ENCODE measurements at places on chromosomes 11 and 22.

DNA sequence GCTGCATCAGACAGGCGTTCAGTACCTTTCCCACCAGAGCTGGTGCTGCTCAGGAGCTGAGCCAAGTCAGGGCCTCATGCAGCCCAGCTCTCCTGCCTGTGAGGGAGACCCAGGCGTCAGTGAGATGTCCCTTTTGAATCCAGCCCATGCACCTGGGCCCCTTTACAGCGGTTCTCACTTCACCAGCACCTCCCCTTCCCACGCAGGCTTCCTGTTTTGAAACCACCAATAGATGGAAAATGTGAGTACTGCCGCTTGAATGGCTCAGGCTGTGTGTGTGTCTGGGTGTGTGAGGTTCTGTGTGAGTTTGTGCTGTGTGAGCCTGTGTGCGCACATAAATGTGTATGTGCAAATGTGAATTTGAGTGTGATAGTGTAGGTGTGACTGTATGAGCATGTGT lies 88.4 kb downstream of the UBASH3B start:
- DNase-seq = no peak

DNA sequence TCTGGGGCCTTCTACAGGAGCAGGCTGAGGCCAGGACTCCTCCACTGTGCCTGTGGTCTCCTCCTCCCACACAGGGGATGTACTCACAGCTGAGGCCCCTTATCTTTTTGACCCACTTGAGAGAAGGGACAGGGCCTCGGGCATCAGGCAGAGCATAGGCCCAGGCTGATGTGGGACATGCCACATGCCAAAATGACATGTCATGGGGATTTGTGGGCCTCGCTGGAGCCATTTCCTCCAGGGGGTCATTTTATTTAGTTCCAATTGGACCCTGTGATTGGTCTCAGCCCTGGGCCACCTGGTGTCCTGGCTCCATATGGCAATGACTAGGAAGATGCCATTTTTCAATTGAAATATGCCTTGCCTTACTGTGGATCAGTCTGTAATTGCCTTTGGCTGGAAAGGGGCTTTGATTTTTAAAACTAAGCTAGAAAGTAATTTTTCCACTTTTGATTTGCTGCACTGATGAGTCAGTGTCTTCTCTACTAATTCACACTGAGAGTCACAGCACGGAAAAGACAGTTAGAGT lies 171.1 kb upstream of the NAV2 start:
- DNase-seq = no peak

DNA sequence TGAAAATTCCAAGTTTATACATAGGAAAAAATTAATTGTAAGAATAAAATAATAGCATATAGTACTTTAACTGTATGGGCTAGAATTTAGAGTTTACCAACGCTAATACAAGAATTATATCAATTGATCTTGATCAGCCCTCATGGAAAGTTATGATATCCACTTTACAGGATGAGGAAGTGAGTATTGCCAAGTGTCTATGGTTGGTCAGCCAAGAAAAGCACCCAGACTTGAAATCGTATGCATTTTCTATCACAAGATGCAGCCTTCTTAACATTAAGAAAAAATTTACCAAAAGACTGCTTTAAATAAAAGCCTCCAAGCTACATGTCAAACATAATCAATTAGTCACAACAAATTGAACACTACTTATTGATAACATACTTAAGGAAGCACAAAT lies 53.0 kb downstream of the DDI1 start:
- DNase-seq = no peak

- DNase-seq = no peak
These were observed 181.0 kb downstream of the CHST1 start for GRCh38 chr11:45484326-45484883.

- DNase-seq = no peak
These were observed 36.2 kb upstream of the CLMP start for GRCh38 chr11:123231256-123231655.

- no peak for DNase-seq
These were observed 80.1 kb downstream of the EMSY start for GRCh38 chr11:76524919-76525318.

DNA sequence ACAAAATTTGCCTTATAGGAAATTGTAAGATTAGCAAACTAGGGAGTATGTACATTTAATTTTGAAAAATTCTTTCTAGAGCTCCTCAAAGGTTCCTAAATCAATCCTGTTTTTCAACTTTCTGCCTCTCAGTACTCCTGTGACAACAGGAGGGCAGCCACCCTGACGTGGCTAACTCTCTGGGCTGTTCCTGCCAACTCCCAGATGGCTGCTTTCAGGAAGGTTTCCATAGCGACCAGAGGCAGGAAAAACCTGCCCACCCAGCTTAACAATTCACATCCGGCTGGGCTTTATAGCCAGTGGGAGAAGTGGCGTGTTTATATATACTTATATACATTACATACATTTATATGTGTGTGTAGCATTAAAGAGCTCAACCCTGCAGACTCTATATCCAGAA lies 26.5 kb downstream of the SGSM3 start:
- no peak for DNase-seq

DNA sequence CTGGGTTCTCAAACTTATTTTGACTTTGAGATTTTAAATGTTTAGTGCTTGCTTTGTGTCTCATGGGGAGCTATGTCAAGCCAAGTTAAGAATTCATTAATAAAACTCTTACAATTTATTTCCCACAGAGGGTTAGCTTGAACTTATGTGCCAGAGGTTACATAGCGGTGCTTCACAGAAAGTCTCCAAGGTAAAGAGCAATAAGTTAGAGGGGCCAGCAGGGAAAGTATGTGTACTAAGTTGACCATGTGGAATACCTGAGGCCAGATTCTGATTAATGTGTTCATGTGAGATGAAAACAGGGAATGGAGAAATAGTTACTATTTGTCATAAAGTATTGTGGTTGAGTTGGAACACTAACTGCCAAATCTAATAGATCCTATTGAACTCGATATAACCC lies 149.3 kb downstream of the TMEM135 start:
- DNase-seq = no peak

DNA sequence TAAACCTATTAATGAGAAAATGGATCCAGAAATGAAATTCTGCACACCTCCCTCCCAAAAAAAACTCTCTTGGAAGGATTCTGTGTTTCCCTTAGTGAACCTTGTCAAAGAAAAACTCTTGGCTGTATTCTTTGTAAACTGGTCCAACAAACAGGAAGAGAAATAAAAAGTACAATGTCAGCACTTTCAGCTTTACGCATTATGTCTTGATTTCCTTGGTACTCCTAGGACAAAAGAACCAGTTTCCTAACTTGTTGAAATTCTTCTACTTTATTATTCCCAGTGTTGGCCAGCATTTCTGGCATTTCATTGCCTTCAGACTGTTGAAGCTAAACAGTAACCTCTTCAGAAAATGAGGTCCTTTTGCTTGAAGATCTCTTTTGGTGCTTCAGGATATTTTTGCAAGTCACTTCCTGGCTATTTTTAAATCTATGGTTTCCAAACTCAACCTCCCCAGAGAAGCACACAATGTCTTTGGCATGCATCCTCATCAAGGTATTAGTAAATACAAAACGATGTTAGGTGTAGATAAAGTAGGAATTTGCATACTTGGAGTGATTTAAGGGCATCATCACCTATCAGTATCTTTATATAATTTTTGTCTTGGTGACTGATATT lies 342.7 kb downstream of the AASDHPPT start:
- DNase-seq = no peak

DNA sequence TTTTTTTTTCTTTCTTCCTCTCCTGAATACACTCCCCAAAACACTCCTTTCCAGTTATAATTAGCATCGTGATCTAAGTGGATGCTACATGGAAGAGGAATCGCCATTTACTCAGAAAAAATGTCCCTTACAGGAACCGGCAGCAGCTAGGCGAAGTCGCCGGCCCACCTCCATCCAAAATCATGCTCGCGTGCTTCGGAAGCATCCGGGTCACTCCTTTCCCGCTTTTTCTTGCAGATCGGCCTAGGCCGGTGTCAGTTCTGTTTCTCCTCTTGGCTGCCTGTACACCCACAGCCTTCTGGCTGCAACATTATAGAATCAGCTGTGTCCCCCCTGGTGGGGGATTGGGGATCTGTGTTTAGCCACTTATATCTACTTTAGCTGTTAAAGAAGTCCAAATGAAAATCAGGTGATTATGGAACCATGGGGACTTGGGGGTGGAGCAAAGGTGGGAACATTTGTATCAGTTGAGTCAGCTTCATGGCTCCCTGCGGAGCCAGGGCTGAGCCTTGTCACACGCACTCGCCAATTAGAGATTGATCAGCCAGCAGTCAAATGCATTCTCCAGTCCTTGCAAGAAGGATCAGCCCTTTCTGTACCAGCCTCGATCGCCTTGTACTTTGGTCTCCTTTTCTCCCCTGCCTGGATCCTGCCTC lies 36.3 kb downstream of the ASRGL1 start:
- no peak for DNase-seq

DNA sequence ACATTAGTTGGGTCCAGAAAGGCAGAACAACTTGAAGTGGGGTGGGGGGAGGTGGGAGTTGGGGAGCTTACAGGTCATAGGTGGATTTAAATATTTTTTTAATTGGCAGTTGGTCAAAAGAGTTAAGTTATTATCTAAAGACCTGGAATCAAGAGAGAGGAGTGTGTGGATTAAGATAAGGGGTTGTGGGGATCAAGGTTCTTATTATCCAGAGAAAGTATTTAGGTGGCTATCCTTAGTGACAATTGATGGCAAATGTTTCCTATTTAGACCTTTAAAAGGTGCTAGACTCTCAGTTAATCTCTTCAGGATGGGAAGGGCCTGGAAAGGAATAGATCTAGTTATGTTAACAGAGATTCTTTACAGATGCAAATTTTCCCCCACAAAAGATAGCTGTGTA lies 120.7 kb upstream of the OR9Q1 start:
- DNase-seq = no peak

- DNase-seq = no peak
These were observed 65.6 kb downstream of the IMMP1L start for GRCh38 chr11:31443802-31444201.

GRCh38 chr11:28666632-28667031 lies 558.4 kb downstream of the METTL15 start:
- no peak for DNase-seq

DNA sequence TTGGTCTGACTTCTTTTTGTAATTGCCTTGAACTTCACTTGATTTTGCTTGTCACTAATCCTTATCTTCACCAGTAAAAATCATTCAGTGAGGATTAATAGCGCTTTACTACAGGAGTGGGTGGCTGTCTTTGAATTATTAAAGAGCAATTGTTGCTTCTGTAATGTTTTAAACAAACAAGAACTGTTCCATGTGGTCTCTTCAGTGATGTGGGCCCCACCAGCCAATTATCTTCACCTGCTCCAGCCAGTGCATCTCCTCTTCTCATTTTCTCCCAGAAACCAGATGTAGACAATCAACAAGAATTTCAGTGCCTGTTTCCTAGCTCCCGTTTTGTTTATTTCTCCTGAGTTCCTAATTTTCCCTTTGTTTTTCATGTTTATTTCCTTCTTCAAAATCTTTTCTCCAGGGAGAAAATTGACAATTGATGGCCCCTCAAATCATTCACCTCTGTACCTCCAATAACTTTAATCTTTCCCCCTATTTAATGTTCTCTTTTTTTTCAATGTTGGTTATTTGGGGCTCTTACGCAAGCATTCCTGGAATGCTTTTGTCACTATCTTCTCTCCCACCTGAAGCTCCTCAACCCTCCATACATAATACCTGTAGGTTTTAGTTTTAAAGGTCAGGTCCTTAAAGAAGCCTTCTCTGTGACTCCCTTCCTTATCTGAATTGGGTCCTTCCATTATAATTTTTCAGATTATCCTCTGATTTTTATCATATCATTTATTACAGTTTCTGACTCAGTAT lies 115.1 kb downstream of the ARFGAP2 start:
- no peak for DNase-seq

- DNase-seq = no peak
These were observed 43.9 kb downstream of the PDHX start for GRCh38 chr11:34960277-34960676.

DNA sequence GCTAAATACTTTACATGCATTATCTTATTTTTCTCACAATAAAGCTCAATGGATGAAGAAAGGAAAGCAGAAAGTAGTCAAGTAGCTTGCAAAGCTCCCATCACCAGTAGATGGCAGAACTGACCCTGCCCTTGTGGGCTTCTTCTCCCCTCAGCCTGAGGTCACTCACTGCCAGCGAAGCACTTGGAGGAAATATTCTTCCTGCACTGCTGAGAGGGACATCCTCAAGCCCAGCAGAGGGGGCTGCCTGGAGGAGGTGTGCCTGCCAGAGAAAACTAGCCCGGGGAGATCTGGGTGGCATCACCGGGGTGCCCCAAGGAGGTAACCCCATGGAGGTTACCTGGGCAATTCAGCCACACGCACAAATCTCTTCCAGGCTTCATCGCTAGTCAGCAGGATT lies 6.6 kb downstream of the APOL4 start:
- no peak for DNase-seq

- no peak for DNase-seq
These were observed 104.0 kb downstream of the ARHGAP42 start for GRCh38 chr11:100791103-100791502.

GRCh38 chr11:63547061-63547460 lies 10.5 kb downstream of the PLAAT4 start:
- DNase-seq = no peak

DNA sequence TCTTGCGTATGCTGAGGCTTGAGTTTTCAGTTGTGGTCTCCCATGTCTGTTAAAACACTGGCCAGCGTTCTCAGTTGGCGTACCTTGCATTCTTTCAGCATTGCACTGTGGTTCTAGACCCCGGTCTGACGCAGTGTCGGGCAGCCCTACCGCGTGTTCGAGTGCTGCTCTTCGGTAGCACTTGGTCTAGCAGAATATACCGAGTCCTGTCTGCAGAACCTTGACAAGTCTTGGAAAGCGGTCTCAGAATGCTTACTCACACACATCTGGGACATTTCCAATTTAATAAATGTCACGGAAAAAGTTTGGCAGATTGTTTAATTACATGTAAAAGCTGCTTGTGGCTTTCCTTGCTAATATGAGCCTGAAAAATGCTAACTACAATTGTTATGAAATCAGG lies 32.6 kb downstream of the PPFIA1 start:
- DNase-seq = no peak

DNA sequence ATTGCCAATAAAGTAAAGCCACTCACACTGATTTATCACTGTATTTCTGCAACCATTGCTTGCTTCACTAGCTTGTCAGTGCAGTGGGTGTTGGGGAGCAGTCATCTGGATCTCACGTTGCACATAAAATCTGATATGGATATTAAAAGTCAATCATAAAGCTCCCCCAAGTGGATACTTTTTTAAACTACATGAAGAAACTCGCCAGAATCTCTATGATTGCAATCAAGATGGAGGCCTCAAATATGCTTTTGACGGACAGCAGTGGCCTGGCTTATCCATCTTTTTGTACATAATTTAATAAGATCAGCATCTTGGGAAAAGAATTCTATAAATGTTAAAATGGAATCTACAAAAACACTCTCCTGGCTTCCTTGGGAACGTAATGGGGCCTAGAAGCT lies 137.7 kb downstream of the WT1 start:
- no peak for DNase-seq

DNA sequence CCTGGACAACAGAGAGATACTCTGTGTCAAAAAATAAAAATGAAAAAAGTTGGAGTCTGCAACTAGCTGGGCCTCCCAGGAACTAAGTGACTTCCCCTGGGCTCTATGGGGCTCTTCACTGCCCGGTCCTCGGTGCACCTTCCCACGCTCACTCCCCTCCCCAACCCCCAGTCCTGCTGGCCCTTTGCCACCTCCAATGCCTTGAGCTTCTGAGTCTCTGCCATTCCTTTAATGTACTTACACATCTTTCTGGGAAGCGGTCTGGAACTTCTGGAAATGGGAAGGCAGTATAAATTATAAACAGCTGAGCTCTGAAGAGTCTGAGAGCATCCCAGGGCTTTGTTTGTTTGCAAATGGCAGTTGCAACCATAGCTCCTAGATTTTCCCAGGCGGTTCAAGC lies 5.9 kb upstream of the BATF2 start:
- DNase-seq = no peak

- no peak for DNase-seq
These were observed 12.5 kb downstream of the HIRA start for GRCh38 chr22:19419086-19419463.
